Ovary (tissue), 10 donors: ENCODE measurements at places on chromosomes 3 and 15. TPM values are rescaled to one million over a fixed set of nuclear protein-coding genes. Genes with fewer than 3 reads are reported as not detected.

The LARP6 gene
- 61.7 TPM for polyA plus RNA-seq

DNA sequence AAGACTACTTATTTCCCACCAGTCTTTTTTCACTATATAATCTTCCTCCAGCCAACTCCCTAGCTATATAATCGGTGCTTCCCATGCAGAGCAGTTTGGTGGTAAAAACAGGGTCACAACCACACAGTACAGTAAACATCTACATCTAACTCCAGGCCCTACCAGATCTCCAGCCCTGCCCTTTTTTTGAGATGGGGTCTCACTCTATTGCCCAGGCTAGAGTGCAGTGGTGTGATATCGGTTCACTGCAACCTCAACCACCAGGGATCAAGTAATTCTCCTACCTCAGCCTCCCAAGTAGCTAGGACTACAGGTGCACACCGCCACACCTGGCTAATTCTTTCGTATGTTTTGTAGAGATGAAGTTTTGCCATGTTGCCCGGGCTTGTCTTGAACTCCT lies 49.1 kb upstream of the TLE3 start:
- no peaks in the 10 kb centered on the region for H3K27me3 ChIP-seq
- H3K4me3 ChIP-seq = no peak overlapping the region
- DNase-seq = no peak
- peaks cover 10% of the 10 kb centered on the region for H3K4me1 ChIP-seq

- no peak overlapping the region for H3K27ac ChIP-seq
- no peak for DNase-seq
Measured at GRCh38 chr15:99273801-99274200, 22.5 kb downstream of the LRRC28 start.

DNA sequence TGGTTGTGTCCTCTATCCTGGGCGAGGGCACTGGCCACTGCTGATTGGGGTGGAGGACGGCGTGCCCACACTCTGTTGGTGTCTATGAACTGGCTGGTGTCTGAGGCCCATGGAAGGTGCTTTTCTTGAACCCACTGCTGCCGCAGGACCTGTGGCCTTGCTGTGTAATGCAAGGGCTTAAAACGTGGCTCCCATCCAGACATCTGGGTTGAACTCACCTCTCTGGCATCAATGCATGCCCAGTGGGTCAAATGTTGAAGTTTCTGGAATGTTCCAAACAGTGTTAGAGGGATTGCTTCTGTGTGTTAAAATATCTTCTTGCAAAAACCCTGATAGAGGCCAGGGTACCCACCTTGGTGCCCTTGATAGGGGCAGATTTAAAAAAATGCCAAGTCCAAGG lies 42.6 kb downstream of the FAM3D start:
- no peak overlapping the region for H3K4me3 ChIP-seq
- H3K27ac ChIP-seq = no peak overlapping the region
- no peaks in the 10 kb centered on the region for H3K27me3 ChIP-seq
- H3K36me3 ChIP-seq = no peaks in the 10 kb centered on the region
- H3K4me1 ChIP-seq = peaks cover 17% of the 10 kb centered on the region

GRCh38 chr3:2856138-2857133 lies 253.7 kb downstream of the IL5RA start:
- no peak overlapping the region for H3K27ac ChIP-seq
- no peak overlapping the region for H3K4me3 ChIP-seq
- no peak for DNase-seq
- no peaks in the 10 kb centered on the region for H3K4me1 ChIP-seq

- no peak overlapping the region for H3K4me3 ChIP-seq
- no peaks in the 10 kb centered on the region for H3K36me3 ChIP-seq
- H3K27ac ChIP-seq = no peak overlapping the region
- no peaks in the 10 kb centered on the region for H3K27me3 ChIP-seq
- no peak for DNase-seq
Measured at GRCh38 chr3:169034401-169034800, 629.1 kb downstream of the MECOM start.
